Stimulated activated CD4-positive, alpha-beta T cell treated with anti-CD3 and anti-CD28 coated beads, Interleukin-1b, Interleukin-23, amount 100 ng/mL, for 1 hour (primary cell): ENCODE measurements at places on chromosomes 4 and X.

DNA sequence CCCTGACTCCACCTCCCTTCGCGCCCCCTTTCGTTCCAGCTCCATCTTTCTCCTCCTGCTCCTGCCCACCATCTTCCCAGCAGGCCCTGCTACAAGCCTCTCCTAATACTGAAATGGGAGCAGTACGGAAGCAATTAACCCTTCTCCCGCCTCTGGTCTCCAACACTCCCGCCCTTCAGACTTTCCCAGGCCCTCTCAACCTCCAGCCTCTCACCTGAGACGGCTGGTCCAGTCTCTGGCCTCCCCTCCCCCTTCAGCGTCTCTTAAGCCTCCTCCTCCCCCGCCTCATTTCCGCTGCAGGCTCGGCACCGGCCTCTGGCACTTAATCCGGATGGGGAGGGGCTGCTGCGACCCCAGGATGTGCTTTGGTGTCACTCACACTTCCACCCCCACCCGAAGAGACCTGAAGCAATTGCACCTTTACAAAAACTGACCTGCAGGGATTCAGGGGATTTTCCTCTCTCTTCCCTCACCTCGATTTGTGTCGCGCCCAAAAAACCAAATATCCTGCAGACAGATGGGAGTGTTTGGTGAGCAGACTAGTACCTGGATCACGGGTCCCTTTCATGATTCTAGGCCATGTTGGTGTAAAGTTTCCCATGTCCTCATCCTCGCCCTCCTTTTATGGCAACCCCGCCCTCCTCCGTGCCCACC is 657 bp downstream of the TCEAL8 start:
- no peak for DNase-seq

DNA sequence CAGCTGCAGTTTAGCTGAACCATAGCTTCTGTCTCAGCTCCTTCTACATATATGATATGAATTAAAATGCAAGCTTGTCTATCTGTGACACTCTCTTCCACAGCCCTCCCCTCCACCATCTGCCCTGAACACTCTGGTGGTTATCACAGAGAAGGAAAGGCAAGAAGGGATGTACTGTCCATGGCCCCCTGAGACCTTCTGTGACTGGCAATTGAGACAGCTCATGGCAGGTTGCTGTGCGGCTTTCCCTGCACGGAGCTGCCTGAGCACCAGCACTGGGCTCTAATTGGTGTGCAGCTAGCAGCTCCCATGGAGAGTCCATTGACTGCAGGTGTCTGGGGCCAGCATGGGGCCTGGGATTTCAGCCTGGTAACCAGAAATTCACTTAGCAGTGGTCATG is 109.8 kb upstream of the ANXA3 start:
- no peak for DNase-seq

DNA sequence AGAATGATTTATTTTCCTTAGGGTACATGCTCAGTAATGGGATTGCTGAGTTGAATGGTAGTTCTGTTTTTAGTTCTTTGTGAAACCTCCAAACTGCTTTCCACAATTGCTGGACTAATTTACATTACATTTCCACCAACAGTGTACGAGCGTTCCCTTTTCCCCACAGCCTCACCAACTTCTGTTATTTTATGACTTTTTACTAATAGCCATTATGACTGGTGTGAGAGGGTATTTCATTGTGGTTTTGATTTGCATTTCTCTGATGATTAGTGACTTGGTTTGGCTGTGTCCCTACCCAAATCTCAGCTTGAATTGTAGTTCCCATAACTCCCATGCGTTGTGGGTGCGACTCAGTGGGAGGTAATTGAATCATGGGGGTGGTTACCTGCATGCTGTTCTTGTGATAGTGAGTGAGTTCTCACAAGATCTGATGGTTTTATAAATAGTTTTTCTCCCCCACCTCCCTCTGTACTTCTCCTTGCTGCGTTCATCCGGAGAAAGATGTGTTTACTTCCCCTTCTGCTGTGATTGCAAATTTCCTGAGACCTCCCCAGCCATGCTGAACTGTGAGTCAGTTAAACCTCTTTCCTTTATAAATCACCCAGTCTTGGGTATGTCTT is 95.1 kb downstream of the GBA3 start:
- DNase-seq = no peak

- DNase-seq = no peak
These were observed 225.7 kb upstream of the ARX start for GRCh38 chrX:25241461-25241860.

- DNase-seq = no peak
These were observed 400.4 kb upstream of the DIPK2B start for GRCh38 chrX:45601052-45601451.

- DNase-seq = no peak
These were observed 106.4 kb upstream of the NWD2 start for GRCh38 chr4:37138019-37138653.

- no peak for DNase-seq
These were observed 11.0 kb upstream of the DUSP9 start for GRCh38 chrX:153635788-153636668.

DNA sequence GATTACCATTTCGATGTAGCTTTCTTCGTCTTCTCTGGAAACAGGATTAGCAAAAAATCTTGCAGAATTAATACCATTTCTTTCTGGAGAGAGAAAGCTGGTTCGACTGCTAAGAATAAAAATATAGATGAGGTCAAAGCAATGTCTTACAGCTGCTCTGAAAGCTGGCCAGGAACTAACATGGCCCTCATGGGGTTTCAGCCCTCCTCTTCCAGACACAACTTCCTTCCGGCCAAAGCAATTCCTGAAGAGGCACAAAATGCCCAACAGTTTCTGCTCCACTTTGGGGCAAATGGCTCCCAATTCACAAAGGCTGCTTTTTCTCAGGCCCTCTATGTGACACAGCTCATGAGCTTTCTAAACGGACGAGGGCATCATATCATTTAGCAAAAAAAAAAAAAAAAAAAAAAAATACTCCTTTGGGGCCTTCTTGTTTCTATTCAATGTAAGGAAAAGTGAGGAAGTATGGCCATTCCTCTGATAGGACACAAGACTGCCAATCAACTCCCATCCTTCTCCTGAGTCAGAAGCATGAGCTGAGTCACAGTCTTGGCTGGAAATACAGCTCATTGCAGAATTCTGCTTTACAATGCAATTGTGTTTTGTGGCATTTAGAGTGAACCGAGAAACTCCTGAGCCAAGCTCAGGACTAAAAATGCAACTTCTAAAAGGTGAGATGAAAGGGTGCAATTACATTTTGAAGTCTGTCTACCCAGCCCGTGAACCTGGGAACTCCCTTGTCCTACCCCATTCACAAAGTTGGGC is 42.7 kb upstream of the CTAG2 start:
- DNase-seq = no peak
